Regular cardiac myocyte (primary cell): ENCODE measurements at places on chromosomes 13 and 19. TPM values are rescaled to one million over a fixed set of nuclear protein-coding genes. Genes with fewer than 3 reads are reported as not detected.

OLFM2 gene
- total RNA-seq = 2.9 and 37.5 TPM in 2 replicates

ZNF607 gene
- total RNA-seq = 3.8 and 6.8 TPM in 2 replicates

MED29 gene
- 19.7 and 24.0 TPM in 2 replicates for total RNA-seq

CCDC70 gene
- not detected in 2 replicates for total RNA-seq
